ENCODE measurements at places on chromosomes 5 and 9. TPM values are rescaled to one million over a fixed set of nuclear protein-coding genes. Genes with fewer than 3 reads are reported as not detected.

- no peaks in the 10 kb centered on the region for H3K36me3 ChIP-seq
- no peak overlapping the region for H3K27ac ChIP-seq
- H3K4me1 ChIP-seq, result peaks cover 2% of the 10 kb centered on the region
- DNase-seq, result no peak
Observed at GRCh38 chr9:109481856-109482255, 16.3 kb downstream of the PTPN3 start.

INSL4 gene
- not detected for total RNA-seq

TNFAIP8 gene
- 17.8 TPM for total RNA-seq

DNA sequence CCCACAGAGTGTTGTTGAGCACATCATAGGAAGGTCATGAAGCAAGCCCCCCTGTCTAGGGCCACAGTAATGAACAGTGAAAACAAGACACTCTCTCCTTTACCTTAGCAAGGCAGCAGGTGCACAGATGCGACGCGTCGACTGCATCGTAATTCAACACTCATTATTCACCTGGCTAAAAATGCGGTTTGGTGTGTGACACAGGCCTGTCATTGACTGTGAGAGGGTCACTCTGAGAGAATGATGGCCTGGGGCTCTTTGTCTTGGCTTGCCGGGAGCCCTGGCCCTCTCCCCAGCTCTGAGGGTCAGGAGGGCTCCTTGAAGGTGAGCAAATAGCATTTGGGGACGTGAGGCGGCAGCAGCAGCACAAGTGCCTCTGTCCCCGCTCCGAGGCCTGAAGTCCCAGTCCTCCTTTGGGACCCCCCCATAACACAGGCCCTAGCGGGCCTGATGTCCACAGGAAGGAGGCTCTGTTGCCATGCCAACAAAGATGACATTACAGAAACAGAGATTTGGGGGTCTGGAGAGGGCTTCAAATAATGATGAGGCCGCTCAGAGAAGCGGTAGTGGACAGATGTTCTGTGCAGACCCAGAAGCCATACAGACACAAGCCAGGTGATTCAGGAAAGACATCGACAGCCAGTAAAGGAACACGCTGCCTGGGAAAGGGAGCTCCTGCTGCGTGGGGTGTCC is 46.7 kb downstream of the SHB start:
- H3K27me3 ChIP-seq, result no peaks in the 10 kb centered on the region
- H3K27ac ChIP-seq, result no peak overlapping the region
- no peaks in the 10 kb centered on the region for H3K36me3 ChIP-seq

Data from aorta (tissue), 5 donors.